ENCODE measurements at places on chromosomes 7 and 10. TPM values are rescaled to one million over a fixed set of nuclear protein-coding genes. Genes with fewer than 3 reads are reported as not detected.
A peak's percentile ranks its signal among the peaks of the same experiment; 100 is the strongest.

Gene STOX1
- total RNA-seq = 2.5 TPM

- no peak for DNase-seq
These were observed 429.7 kb downstream of the ARL4A start for GRCh38 chr7:13117103-13117502.

Gene CALN1
- total RNA-seq = 6.9 TPM

DNA sequence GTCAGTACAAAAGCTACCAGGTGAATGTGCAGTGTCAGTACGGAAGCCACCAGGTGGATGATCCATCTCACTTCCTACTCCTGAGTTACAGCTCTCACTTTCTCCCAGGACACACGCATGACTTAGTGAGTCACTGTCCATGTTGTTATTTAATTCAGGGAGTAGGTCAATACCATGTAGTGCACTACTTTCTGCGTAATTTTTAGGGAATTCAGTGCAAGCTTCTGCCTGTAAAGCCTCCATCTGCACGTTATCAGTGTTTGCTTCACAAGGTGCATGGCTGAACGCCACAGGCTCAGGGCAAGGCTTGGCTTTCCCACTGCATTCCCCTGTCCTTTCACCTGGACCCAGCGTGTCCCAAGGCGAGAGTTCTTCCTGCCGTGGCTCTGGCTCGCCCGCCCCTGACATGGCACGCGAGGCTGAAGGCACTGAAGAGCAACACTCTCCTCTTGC lies 59.5 kb downstream of the LARP4B start:
- no peak for DNase-seq

GRCh38 chr7:137933270-137934017 lies 68.4 kb downstream of the CREB3L2 start:
- no peak for DNase-seq

DNA sequence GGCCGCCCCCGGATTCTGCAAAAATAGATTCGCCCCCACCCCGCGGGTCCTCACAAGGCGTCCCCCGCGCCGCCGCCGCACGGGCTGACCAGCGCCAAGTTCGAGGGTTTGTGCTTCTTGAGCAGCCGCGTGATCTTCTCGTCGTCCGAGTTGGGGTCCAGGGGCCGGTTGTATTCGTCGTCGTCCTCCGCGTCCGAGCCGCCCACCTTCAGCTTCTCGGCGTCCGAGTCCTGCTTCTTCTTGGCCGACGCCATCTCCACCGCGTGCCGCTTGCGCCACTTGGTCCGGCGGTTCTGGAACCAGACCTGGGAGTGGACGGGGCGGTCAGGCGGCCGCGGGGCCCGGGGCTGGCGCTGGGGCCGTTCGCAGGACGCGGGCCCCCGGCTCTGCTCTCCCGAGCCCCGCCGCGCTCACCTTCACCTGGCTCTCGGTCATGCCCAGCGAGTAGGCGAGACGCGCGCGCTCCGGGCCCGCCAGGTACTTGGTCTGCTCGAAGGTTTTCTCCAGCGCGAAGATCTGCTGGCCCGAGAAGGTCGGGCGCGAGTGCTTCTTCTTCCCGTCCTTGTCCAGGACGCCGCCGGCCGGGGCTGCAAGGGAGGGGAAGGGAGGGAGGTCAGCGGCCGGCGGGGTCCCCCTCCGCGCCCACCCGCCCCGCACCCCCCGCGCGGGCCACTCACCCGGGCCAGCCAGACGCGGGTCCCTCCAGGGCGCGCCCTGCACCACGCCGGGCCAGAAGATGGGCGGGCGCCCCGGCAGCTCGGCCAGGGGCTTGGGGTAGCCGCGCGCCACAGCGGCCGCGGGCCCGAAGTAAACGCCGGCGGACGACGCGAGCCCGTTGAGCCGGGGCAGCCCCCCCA lies 853 bp downstream of the NKX6-2 start:
- no peak for DNase-seq

DNA sequence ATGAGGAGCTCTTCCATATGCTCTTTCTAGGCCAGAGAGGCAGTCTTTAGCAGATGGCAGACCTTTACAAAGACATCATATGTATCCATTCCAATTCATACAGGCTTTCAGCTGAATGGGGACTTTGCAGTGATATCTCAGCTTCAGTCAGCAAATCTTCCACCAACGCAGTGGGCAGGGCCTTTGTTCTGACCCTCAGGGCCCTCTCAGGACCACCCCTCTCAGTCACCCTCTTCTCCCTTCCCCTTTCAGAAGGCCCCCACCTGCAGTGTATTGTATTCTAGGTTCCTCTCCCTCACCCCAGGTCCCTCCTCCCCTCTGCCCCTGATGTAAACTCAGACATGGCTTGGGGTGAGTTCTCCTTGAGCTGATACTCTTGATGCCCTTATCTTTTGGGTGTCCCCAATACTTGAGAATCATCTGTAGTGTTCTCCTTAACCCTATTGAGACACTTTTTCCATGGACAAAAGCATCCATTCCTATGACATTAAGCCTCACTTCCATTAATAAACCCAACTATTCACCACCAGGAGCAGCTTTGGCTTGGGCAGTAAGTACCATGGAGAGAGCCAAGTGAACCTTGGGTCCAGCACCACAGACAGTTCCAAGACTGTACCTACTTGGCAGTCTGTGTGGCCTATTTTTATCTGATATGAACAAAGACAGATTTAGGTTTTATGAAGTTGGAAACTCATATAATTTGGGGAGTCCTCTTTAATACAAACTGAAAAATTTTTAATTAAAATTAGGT lies 62.7 kb downstream of the ADCYAP1R1 start:
- peak; percentile 47 for DNase-seq

- no peak for DNase-seq
These were observed 47.3 kb downstream of the LRRN3 start for GRCh38 chr7:111138193-111138569.

All from vagina (tissue), 2 donors.